NCI-H774 (cell line): ENCODE measurements at places on chromosomes 7 and 10.

DNA sequence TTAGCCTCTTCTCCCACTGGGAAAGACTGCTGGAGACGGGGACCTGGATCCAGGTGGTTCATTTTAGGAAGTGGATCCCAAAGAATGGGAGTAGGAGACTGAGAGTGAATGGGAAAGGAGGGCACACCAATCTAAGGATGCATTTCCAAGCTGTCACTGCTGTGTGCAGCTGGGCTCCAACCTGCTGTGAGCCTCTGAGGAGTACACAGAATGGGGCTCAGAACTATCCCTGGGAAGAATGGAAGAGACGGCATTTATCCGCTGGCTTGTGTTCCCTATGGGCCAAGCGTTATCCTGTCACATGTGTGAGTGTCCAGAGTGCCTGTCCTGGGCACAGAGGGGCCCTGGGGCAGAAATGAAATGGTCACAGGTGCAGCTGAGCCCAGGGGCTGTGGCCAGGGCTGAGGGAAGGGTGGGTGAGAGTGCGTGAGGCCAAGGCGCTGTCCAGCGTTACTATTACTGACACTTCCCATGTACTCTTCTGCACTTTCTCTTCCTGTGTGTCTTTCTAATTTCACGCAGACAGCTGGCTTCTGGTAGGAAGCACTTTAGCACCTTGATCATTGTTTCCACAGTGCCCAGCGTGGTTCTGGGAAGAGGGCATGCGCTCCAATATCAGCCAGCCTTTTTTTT lies 35.4 kb upstream of the PODXL start:
- no peak for DNase-seq

GRCh38 chr7:148521271-148521670 lies 69.3 kb upstream of the C7orf33 start:
- DNase-seq = no peak

GRCh38 chr7:137696376-137696775 lies 150.4 kb downstream of the DGKI start:
- DNase-seq = no peak

GRCh38 chr10:111988646-111989045 lies 194.9 kb downstream of the GPAM start:
- no peak for DNase-seq

DNA sequence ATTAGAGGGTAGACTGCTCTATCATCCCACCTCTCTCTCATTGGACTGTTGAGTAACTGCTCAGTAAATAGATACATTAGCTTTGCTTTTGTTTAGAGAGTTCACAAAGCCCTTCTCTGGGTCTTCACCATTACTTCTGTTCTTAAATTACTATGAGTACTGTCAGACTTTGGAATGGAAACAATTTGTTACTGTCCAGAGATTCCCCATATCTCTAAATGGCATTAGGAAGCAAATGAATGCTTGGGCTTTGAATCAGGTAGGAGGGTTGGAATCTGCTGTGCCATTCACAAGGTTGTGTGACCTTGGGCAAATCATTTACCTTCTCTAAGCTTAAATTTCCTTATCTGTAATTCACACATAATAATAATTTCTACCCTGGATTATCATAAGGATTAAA lies 541.0 kb upstream of the FZD8 start:
- no peak for DNase-seq

DNA sequence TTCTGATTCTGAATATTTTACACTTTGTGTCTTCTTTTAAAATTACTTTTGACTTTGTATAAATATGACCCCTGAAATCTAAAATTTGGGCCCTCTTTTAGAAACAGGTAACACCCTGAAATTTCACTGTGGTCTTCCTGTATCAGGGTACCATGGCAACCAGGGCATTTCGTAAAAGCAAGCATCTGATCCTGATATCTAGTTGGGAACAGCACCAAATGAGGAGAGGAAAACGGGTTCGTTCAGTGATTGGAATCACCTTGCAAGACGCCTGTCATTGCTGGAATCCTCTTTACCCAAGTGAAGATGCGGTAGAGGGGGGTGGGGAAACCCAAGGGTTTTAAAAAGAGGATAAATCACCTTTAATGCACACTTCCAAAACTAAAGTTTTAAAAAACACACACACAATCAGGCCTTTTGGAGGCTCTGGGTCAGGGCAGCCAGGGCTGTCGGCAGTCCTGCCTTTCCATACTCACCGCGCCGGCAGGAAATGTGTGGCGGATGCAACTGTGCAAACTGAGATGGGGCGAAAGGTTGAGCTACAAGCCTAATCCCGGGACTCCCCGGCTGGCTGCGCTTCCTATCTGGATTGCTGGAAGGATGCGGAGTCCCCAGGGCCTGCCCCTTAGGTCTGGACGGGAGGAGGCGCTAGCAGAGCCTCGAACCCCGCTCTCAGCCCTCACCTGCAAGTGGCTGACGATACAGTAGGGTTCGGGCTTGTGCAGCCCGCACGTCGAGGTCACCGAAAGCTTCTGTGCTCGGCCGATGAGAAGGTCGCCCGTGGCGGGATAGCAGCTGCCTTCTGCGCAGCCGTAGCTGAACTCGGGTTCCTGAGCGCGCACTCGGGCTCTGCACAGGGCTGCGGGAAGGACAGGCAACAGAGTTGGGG lies 1.8 kb downstream of the LAMB1 start:
- DNase-seq = no peak

- DNase-seq = no peak
Measured at GRCh38 chr7:5234852-5235831, 45.1 kb downstream of the WIPI2 start.

- DNase-seq = no peak
Measured at GRCh38 chr7:90853205-90853604, 257.1 kb downstream of the CDK14 start.

DNA sequence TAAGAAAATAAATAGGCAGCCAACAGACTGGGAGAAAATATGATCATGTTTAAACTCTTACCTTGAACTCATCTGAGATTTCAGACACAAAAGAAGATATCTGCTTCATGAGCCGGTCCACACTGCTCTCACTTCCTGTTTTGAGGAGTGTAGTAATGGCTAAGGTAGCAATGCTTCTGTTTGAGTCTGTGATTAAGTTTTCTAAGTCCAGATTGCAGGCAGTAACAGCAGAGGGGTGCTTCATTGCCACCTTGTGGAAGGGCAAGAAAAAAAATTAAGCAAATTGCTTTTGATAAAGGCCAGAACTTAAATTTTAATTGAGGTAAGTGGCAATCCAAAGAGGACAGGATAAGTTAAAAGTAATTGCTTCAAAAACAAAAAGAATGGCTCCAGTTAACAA lies 69.1 kb downstream of the MEST start:
- DNase-seq = no peak

- DNase-seq = no peak
Measured at GRCh38 chr10:84336406-84337090, 8.2 kb downstream of the CCSER2 start.

DNA sequence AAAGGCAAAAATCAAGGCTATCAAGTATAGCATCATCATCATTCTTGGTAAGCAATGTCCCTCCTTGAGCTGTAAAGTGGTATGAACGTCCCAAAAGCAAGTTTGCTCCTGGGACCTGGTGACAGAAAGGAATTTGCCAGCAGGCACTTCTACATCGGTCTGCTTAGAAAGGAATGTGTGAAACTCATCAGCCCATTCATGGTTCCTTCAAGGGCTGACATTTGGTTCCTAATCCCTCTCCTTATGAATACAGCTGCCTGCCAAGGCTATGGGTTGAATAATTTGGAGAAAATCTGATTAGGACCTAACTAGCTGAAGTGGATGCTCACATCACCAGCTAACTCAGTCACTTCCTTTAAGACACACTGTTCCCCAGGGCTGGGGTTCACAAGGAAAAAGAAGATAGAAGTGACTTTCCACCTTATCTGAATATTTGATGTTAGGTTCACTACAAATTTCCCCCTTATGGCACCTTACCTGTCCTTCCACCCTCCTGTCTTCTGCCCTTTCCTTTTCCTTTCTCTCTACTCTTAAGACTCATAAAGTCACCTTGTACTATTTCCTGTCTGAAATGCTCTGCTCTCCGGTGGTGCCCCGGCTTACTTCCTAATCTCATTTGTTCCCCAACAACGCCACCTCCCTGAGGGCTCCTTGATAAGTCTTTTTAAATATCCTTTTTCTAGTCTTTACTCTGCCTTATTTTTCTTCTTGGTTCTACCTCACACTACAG lies 187.1 kb downstream of the NPSR1 start:
- no peak for DNase-seq

DNA sequence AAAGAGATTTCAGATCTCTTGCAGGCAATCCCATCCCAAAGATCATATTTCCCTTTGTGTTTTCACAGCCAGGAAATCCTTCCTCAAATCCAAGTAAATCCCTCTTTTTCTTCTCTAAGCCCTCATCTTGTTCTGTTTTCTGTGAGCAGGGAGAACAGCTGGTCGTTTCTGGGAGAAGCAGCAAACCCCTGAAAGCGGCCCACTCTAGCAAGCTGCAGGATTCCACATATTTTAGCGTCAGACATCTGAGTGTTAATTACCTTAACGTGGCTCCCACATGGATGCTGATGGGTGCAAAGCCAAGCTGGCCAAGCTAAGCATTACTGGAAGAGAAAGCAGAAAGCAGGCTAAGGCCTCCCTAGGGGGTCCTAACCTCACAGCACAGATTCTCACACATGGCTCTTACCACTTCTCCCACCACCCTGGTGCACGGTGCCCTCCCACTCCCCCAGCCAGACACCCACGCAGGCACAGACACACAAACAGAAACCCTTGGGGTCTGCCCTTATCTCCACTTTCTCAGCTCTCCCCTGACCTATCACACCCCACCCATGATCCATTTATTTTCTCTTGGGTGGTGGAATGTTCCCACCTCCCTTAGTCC lies 551.0 kb upstream of the AUTS2 start:
- no peak for DNase-seq

DNA sequence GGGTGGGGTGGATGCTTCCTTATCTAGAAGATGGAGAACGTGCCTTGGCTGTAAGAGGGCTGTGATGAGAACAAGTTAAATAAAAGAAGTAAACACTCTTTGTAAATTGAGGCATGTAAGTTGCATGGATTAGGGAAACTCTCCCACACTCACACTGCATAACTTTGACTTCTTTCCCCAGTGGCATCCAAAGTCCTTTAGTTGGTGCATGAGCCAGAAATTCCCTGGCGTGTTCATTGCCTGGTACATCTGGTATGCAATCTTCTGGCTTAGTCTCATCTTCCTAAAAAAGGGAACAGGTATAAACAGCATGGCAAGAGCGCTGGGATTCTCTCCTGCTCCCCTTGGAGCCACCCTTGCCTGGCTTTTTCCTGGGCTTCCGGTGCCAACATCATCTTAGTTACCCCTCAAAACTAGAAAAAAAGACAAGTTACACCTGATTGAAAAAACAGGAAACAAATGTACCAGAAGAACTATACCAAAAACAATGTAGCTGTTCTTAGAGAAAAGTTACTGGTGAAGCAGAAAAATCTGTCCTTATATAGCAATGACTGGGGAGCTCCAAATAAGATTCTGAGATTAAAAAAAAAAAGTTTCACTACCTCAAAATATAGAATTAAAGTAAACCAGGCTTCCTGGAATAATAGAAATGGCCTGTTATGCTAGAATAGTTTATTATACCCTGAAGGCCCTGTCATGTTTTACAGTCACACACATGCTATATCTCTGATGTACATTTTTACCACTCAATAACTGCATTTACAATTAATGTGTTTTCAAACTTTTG lies 9.9 kb downstream of the RP9 start:
- DNase-seq = no peak

- DNase-seq = no peak
Measured at GRCh38 chr10:124353896-124354295, 64.8 kb downstream of the OAT start.

- no peak for DNase-seq
Measured at GRCh38 chr7:82270870-82271269, 172.7 kb downstream of the CACNA2D1 start.

DNA sequence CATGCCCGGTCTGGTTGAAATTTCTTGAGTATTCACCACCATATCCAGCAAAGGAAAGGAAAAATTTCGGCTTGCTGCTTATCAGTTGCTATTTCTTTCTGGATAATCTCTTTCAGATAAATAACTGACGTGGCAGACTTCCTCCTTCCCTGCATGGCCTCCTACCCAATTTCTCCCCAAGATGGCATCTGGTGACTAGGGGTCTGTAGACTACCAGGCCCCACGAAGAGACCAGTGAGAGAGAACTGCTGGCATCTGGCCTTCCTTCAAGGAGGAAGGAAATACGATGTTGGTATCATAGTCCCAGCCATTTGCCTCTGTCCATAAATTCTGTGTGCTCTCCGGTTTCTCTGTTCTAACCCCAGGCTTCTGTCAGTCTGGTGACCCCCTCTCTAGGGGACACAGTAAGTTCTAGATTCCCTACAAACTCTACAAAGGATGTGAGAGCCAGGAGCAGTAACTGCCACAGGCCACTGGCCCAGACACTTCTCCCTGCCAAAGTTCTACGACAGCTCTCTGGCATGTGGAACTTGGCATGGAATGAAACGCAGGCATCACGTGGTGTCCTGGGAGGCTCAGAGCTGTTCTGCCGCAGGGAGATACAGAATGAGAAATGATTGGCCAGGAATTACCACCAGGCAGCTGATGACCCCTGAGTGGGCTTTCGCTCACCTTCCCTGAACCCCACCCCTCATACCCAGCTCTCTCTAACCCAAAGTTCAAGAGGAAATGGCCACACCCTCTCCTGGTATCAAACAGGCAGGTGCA lies 30.0 kb upstream of the MSRB2 start:
- no peak for DNase-seq

GRCh38 chr7:135341049-135341448 lies 107.4 kb downstream of the STRA8 start:
- DNase-seq = no peak

GRCh38 chr7:101315336-101315735 lies 6.3 kb downstream of the IFT22 start:
- no peak for DNase-seq

- no peak for DNase-seq
Measured at GRCh38 chr7:149261316-149261828, 624 bp upstream of the ZNF783 start.

GRCh38 chr7:44046321-44047061 lies 2.0 kb downstream of the DBNL start:
- DNase-seq = no peak

- DNase-seq = no peak
Measured at GRCh38 chr7:121404348-121404747, 8.2 kb upstream of the FAM3C start.

- peak; percentile 47 for DNase-seq
Measured at GRCh38 chr7:80362010-80362618, 149.8 kb downstream of the GNAT3 start.

- DNase-seq = peak; percentile 18
Measured at GRCh38 chr7:13949445-13949844, 40.0 kb downstream of the ETV1 start.

DNA sequence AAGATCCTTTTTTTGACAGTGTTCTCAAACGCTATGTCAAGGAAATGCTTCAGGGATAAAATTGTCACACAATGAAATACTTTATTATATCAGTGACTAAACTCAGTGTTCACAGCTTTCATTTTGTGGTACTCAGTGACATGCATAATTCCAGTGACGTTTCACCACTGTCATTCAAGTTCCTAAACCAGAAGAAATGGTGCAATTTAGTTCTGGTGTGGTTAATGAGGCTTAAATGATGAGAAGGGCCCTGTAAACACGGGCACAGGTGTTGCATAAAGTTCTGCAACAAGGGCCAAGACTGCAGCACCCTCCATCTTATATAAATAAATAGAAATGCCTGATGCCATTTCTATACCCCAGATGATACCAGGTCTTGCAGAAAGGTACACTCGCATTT lies 1247.1 kb downstream of the GATA3 start:
- DNase-seq = no peak

GRCh38 chr10:114544045-114544659 lies 113.9 kb downstream of the ABLIM1 start:
- no peak for DNase-seq

- DNase-seq = no peak
Measured at GRCh38 chr7:112940314-112940732, 146.3 kb downstream of the GPR85 start.

GRCh38 chr10:70753026-70753663 lies 32.0 kb downstream of the TBATA start:
- DNase-seq = no peak
